Dorsolateral prefrontal cortex (tissue), 122 donors: ENCODE measurements at places on chromosomes 5 and 9.

GRCh38 chr5:55236800-55237199 lies 3.4 kb upstream of the CCNO start:
- no peak for DNase-seq

DNA sequence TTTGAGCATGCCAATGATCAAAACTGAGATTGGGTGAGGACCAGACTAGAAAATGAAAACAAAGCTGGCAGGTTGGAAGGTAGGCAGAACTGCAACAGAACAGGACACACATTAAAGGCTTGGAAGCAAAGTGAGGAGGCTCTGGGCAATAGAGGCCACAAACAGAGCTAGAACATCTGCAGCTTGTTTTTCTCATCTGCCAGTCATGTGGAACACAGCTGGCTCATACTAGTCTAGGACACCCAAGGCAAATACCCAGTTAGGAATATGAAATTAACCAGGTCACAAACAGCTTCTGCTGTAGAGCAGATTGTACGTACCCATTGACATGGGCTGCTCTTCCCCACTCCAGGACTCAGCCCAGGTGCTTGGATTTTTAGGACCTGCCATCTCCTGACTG lies 61.7 kb downstream of the SPEF2 start:
- DNase-seq = no peak

- DNase-seq = no peak
These were observed 115.7 kb downstream of the MAN2A1 start for GRCh38 chr5:109805472-109805871.

DNA sequence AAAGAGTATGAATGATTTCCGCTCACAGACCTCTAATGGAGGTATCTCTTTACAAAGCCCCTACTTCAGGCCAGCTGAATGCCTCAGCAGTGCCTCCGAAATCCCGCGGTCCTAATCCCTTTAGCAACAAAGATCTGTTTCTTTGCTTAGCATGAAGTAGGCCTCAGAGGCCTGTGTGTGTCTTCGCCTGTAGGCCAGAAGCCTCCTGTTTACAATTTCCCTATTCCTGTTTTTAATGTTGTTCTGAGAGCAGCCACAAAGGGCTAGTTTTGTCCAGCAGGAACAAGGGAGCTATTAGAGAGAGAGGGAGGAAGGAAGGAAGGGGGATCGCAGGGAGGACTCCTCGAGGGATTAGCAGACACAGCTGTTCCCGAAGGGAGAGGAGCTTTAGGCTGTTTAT lies 166.4 kb upstream of the SPRY4 start:
- peak; percentile 28 for DNase-seq

GRCh38 chr5:67432606-67433005 lies 236.0 kb upstream of the CD180 start:
- no peak for DNase-seq

DNA sequence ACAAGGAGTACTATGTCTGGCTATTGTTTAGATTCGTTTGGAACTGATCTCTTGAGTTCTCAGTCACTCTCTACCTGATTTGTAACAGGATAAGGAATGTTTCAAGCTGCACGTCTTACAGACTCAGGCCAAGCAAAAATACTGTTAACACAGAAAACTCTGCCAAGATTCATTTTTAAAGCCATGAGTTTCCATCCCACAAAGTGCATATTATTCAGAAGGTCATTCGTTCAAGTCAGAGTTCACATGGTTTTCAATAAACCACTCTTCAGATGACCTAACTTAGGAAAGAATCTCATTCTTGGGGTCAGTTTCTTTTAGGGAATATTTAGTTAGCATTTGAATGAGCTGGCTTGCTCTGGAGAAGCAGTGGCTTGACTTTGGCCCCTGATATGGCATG lies 49.3 kb downstream of the F2R start:
- DNase-seq = no peak

- no peak for DNase-seq
These were observed 114.4 kb downstream of the VPS13A start for GRCh38 chr9:77291714-77292113.

DNA sequence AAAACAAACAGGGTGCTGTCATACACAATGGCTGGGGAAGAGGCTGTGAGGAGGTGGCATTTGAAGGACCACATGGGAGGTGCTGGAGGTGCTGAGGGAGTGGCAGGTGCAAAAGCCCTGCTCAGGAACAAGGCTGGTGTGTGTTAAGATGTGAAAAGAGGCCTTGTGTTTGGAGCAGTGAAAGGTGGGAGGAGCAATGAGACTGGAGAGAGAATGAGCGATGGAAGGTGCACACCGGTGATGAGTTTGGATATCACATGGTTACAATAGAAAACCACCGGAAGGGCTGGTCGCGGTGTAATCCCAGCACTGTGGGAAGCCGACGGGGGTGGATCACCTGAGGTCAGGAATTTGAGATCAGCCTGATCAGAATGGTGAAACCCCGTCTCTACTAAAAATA lies 9.2 kb upstream of the FIBCD1 start:
- no peak for DNase-seq

DNA sequence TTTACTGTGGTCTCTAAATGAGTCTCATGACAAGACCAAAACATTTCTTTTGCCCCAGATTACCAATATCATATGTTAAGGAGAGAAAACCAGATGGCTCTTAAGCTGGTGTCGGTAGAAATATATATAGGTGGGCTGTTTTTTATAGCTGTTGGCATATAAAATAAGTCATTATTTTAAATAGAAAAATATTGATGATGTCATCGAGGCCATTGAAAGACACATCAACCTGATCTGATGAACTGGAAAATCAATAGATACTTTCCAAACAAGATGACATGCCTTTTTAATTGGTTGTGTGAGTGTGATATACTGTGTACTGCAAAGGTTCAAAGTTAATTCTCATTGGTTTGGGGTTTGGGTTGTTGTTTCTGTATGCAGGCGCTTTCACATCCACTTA lies 617.3 kb downstream of the CCDC171 start:
- no peak for DNase-seq

DNA sequence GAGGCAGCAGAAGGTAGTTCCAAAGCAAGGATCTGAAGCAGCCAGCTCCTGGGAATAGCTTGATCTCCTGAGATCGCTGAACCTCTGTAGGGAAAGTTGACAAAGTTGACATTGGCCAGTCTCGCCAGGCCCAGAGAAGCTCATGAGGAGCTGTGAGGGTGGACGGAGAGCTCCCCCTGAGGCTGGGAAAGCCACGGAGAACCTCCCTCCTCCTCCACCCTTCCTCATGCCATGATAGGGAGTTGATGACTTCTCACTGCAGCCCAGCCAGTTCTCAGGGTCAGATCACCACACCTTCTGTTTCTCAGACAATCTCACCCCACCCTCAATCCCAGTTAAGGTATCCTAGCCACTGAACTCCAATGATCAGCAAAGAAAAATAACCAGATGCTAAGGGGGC lies 30.4 kb upstream of the KCNV2 start:
- no peak for DNase-seq

DNA sequence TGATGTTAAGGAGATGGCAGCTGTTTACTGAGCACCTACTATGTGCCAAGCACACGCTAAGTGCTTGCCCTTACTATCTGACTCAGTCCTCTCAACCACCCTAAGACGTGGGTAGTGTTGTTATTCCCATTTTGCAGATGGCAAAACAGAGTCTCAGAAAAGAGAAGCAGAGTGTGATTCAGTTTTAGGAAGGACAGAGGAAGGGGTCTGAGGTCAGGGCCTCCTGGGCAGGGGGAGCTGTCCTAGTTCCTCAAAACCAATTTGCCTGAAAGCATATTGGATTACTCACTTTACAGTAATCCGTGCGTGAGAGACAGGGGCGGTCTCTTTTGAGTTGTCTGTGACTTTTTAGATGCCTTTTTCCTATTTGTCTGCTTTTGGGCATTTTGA lies 23.2 kb downstream of the DNM1 start:
- DNase-seq = no peak

DNA sequence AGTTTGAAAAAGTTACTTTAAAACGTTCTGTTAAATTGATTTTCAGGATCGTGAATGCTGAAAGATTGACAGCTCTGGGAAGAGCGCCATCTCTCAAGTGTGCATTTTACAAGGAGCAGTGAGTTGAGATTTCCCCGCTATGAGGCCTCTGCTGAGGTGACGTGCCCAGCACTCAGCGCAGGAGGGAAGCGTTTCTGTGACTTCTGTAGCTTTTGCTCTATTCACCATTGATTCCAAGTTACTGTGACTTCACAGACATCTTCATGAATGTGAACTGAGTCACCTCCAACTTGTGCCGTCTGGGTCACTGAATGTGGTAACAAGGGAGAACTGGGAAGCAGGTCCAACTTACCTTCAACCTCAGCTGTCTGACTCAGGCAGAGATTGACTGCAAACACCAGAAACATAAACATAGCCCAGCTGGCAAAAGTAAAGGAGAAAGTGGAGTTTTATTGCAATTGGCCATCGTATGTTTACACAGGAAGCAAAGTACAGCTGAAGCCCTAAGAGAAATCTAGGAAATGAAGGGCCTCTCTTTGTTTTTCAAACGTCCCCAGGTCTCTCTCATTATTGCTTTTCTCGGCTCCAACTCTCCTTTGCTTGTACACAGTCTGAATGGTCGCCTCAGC lies 428.8 kb upstream of the CLINT1 start:
- DNase-seq = no peak

- DNase-seq = no peak
These were observed 45.0 kb upstream of the SH3PXD2B start for GRCh38 chr5:172499287-172499686.

GRCh38 chr9:127078988-127079387 lies 43.4 kb downstream of the ANGPTL2 start:
- no peak for DNase-seq

GRCh38 chr5:139251281-139251687 lies 42.3 kb upstream of the MATR3 start:
- DNase-seq = no peak

DNA sequence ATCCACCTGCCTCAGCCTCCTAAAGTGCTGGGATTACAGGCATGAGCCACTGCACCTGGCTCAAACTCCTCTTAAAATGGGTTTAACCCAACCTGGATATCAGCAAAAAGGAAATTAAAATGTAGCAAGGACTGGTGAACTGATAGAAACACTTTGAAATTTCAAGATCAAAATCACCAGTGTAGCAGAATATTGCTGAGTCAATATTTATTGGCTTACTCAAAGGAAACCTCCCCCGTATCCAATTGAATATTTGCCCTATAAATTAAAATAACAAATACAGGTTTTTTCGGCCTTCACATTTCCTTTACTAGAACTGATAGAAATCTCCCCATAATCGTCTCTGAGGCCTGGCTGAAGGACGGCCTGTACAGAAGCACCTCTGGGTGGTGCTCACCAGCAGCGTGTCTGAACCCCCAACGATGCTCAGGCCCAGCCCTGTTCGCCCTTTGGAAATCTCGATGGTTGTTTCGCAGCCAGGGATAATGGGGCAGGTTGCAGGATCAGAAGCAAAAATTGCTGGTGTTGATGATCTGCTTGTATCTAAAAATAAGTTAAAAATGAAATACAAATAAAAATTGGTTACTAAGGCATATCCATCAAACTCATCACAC lies 156.6 kb downstream of the MPDZ start:
- DNase-seq = peak; percentile 50
